Left lung (tissue), 14 donors: ENCODE measurements at places on chromosomes 1 and 21. TPM values are rescaled to one million over a fixed set of nuclear protein-coding genes. Genes with fewer than 3 reads are reported as not detected.

Gene RNU1-3
- polyA plus RNA-seq = 1.8 TPM

Gene SMIM1
- 4.7 TPM for polyA plus RNA-seq

Gene KCNC4
- polyA plus RNA-seq = 9.4 TPM

Gene CLCA2
- polyA plus RNA-seq = 0.13 TPM

DNA sequence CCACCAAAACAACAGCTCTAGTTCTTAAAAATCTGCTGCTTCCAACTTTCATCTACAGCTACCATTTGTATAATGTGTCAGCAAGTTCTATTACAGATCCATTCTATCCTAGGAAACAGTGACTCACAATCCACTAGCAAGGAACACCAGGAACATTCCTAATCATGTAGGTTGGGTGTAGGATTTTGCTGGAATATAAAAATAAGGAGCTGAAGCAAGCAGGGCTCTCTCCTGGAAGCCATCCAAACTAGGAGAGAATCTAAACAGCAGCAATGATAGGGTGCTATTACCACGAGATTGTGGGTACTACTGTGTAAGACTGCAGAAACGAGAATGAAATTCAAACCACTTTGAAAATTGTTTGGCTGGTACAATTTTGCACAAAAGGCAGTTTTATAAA is 135.0 kb downstream of the PTPN14 start:
- no peak for DNase-seq

DNA sequence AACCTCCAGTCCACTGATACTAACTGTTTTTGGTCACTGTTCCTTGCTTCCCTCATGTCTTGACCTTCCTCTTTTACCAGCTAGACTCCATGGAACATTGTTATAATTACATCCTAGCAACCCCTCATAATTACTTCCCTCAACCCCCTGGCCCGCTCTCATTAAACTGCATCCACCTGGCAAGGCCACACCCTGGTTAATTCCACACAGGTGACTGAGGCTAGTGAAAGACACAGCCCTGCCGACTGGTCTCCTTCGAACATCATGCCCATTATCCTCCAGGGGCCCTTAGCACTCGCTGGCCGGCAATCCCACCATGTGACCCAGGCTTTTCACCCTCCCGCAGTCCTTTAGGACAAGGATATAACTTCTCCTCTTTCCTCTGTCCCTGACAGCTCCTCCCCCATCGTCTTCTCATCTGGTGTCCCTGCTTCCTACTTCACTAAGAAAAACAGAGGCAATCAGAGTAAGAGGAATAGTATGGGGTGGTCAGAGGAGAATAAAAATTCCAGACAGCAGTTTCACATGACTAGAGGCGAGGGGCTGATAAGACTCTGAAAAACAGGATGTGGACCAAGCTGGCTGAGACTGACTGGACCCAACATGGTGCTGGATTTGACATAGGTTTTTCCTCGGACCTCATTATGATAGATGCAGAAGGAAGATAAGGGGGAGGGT is 8.8 kb upstream of the TENT5B start:
- DNase-seq = no peak

DNA sequence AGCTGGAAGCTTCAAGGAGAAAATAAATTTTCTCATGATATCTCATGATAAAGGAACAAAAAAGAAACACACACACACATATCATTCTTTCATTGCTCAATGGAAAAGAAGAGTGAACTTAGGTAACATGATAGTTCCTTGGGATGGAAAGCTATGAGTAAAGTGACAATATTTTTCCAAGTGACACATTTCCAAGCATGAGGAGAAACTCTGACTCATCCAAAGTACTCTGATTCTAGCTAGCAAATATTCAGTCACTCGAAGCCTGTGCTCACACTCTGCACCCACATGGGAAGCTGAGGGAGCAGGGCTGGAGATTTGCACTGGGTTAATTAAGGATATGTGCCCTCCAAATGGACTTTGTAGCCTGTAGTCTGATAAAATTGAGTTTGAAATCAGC is 222.4 kb downstream of the LRRC40 start:
- no peak for DNase-seq

- no peak for DNase-seq
Observed at GRCh38 chr21:26840912-26841311, 4.3 kb downstream of the ADAMTS1 start.

DNA sequence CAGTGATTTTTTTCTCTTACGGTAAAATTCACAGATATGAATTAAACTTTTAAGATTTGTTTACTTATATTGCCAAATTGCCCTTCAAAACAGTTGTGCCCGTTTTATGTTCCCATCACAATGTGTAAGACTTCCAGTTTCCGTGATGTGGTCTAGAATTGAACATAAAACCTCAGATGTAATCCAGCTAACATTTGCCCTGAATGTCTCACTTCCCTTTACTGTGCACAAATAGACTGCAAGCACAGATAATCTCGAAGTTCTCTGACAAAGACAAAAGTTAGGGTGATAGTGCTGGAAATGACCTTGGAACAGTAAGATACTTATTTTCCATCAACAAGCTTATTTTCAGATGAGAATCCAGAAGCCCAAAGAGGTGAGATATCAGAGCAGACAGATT is 177.5 kb downstream of the ZZZ3 start:
- no peak for DNase-seq
